Upper lobe of right lung (tissue), 1 donor: ENCODE measurements at places on chromosomes 6 and 20.

DNA sequence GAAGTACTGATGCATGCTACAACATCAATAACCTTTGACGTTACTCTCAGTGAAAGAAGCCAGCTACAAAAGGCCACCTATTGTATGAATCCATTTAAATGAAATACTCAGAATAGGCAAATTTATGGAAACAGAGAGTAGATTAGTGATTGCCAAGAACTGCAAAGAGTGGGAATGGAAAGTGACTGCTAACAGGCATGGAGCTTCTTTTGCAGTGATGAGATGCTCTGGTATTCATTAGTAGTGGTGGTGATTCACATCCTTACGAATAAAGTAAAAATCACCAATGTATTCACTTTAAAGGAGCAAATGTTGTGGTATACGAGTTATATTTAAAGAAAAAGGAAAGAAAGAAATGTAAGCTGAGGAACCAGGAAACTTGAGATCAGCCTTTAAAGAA lies 126.8 kb upstream of the SAMD5 start:
- no peak for DNase-seq

GRCh38 chr6:141199074-141199473 lies 933.7 kb upstream of the GJE1 start:
- no peak for DNase-seq

GRCh38 chr6:142960098-142960497 lies 15.1 kb upstream of the HIVEP2 start:
- no peak for DNase-seq

DNA sequence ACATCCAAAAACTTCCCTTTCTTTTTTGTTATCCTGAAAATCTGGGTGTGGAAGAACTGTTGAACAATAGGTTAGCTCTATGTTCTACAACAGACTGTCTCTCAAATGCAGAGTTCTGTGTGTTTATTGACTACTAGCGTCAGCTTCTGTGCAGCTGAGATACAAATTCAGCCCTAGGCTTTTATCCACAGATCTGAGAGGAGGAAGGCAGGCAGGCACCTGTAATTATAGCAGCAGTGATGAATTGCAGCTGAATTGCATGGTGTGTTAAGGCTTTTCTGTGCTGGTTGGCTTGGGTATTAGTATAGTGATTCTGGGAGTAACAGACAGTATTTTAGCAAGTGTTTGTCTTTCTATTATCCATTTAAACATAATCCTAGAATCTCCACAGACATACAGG lies 24.4 kb downstream of the GRIK2 start:
- DNase-seq = no peak

- DNase-seq = no peak
These were observed 129.4 kb downstream of the BCAS1 start for GRCh38 chr20:53940907-53941545.

GRCh38 chr6:163525926-163526325 lies 111.4 kb downstream of the QKI start:
- no peak for DNase-seq

DNA sequence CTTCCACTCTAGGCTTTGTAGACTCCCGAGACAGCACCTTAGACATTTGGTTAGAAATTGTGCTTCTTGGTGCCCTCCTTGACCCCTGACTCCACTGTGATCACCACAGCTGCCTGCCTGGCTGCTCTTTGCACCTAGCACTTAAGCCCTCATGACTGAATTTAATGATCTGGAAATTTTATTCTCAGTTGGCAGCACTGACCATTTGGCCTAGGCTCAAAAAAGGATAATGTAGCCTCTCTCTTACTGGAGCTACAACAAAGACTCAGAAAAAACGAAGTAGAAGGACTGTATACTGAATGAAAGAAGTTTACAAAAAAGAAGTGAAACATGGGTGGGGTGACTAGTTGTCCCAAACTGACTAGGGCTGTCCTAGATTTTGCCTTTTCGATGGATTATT lies 11.3 kb upstream of the ABRACL start:
- no peak for DNase-seq

GRCh38 chr6:115485400-115485799 lies 575.3 kb downstream of the FRK start:
- DNase-seq = no peak
